ENCODE measurements at places on chromosomes 6 and 20.

DNA sequence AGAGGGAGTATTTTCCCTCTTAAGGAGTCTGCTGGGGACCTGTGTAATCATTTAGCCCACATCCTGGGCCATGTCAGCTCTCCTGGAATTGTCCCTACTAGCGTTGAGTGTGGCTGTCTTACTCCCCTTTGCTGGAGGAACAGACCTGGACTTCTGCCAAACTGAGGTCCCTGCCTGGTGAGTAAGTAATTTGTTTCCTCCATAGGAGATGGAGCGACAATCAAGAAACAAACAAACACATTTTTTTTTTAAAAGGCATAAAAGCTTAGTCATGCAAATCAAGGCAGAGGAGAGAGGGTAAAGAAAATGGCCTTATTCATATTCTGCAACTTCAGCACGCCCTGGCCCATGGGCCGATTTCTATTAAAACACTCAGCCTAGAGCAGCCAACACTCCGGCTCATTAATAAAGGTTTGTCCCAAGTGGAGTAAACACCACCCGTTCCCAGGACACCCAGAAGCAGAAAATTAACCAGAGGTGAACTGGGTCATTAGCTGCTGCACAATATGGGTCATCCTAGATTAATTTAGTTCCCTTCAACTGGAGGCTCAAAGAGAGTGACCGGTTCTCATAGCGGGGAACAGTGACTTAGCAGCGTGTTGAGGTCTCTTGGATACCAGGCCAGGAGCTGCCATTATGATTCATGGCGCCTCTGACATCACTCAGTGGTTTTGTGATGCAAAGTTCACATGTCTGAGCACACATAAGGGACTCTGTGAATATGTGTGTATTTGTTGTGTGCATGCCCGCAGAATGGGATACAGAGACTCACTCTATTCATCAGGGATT, 165.0 kb upstream of the SULF2 start:
- no peak for DNase-seq

- no peak for DNase-seq
These were observed 14.9 kb downstream of the NT5E start for GRCh38 chr6:85464722-85465150.

DNA sequence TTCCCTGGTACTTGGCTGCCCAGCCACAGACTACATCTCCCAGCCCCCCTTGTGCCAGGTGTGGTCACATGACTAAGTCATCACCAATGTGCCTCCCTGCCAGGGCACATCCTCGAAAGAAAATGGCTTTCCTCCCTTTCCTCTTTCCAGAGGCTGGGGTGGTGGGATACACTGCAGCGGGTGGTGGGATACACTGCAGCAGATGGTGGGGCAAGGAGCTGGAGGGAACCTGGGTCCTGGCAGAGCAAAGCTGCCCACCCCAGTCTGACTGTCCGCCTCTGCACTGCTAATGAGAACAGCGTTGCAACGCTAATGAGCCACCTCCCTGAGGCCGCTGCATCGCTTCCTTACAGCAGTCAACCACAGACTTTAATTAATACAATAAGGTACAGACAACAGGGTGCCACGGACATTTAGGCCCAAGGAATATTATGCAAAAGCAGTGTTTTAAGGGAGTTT, 125.3 kb downstream of the PREX1 start:
- no peak for DNase-seq

- DNase-seq: no peak
These were observed 23.4 kb downstream of the MGME1 start for GRCh38 chr20:17992224-17992637.

- no peak for DNase-seq
These were observed 245.4 kb upstream of the FLRT3 start for GRCh38 chr20:14582855-14583254.

DNA sequence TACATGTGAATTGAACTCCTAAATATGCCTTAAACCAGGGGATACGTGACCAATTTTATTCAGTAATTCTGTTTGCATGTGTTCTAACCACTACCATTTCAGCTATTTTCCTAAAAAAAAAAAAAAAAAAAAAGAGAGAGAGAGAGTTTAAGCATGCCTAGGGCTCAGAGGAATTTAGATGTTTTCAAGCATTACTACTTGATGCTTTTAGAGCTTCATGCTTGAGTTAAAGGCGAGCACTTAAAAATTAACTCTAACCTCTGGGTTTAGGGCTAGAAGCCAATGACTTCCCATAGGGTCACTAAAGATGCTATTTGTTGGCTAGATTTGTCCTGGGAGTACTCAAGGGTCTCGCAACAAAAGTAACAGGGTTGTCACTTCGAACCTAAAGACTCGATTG, 217.7 kb downstream of the ATXN1 start:
- DNase-seq: no peak

- no peak for DNase-seq
These were observed 60.0 kb upstream of the ZFAND3 start for GRCh38 chr6:37759221-37760144.

DNA sequence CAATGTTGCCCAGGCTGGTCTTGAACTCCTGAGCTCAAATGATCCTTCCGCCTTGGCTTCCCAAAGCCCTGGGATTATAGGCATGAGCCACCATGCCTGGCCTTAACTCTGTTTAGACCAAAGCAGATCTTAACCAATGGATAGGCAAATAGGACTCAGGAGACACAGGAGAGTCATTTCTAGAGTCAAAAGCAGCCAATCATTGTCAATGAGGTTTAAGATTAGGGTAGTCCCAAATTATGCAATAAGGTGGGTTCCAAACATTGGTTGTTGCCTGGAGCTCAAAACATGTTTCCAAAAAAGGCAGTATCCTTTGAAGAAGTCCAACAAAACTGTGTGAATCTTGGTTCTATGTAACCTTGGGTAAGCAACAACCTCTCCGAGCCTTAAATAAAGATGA, 95.7 kb upstream of the JARID2 start:
- DNase-seq: peak; percentile 8

DNA sequence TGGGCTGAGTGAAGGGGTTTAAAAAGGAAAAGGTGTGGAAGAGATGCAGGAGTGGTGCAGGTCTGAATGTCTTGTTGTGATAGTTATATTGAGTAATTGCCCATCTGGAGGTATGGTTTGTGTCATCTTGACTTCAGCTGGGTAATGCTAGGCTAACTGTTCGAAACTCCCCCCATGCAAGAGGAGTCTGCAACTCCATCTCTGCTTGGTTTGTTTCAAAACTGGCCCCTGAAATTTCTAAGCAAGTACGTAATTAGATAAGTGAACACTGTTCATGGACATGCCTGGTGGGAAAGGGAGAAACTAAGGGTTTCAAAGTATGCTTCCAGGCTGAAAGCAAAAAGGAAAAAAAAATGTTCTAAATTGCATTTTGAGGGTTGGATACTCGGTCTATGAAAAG, 17.1 kb downstream of the TTK start:
- DNase-seq: no peak

GRCh38 chr6:99019381-99019780, 71.6 kb upstream of the FBXL4 start:
- DNase-seq: no peak

DNA sequence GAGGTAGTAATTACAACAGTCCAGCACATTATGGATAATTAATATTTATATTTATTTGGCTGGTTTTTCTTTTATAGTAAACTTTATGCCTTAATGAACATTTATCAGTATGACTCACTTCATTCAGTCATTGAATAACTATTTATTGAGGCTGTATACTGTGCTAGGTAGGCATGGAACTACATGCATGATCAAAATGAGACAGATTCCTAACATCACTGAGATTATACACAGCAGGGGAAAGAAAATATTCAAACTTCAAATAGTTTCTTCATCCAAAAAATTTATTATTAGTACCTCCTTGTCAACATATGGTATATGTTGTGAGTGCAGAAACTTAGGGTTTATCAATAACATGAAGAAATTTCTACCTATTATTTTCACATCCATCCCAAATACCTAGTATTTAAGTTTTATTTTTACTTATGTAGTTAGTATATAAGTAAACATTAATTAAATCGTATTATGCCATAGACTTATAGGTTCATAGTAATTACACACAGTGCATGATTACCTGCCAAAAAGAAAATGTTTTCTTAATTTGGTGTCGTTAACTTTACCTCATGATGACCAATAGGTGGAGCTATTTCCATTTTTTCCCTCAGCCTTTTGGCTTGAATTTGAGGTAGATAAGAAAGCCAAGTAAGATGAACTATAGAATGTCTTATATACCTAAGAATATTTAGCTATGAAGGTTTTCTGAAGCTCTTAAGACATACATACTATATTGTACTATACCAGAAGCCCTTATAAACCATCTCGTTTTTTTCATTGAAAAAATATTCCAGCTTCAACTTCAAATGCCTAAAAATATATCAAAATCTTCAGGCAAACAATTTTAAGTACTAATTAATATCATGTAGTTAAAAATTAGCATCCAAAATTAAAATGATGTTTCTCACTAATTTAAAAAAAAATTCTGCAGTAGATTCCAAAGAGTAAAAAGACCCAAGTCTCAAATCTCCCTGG, 12.5 kb upstream of the TMEM30A start:
- DNase-seq: peak; percentile 71

DNA sequence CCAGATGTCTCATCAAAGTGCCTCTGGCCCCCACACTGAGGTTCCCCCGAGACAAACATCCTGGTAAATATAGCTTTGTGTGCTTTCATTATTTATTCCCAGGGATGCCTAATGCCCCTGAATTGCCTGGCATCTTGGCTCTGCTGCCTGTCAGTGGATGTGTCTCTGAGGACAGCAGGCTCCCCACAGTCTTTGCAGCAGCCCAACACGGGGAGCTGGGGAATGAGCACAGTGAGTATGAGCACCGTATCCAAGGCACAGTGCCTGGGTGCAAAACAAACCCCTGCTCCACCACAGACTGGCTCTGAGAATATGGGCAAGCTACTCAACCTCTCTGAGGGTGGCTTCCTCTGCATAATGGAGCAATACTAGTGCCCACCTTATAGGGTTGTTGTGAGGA, 165.9 kb downstream of the PTPRT start:
- DNase-seq: no peak

- no peak for DNase-seq
These were observed 155.8 kb downstream of the TSHZ2 start for GRCh38 chr20:53128004-53128403.

GRCh38 chr6:128395188-128395587, 125.2 kb downstream of the PTPRK start:
- DNase-seq: no peak

GRCh38 chr6:5666695-5667094, 340.0 kb downstream of the NRN1 start:
- DNase-seq: no peak

GRCh38 chr6:117512987-117513573, 30.6 kb downstream of the DCBLD1 start:
- no peak for DNase-seq

DNA sequence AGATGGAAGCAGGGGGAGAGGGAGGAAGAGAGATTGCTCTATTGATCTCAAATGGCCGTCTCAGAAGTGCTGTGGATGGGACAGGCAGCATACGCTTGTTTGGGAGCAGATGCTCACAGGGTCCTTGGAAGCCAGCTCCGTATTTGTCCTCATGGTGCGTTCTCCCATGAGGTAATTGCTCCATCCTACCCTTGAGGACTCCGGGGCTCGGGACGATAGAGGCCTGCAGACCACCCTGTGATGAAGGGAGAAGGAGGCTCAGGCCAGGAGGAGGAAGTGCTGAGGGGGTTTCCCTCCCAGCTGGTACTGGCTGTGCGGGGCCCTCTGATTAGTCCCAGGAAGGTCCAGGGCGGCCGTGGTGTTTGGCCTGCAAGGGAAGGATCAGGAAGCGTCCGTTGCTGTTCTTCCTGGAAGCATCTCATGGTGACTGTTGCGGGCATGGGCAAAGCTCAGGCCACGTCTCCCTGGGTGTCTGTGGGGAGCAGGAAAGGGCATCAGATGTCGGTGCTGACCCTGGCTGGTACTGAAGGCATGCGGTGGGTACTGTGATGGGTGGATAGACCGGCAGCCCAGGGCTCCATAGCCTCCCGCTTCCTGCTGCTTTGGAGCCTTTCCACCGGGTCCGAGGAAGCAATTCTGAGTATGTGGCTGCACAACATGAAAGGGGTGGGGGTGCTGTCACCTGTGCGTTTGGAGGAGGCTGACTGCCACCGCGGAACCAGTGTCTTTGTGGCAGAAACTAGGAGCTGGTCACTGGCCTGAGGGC, 158.3 kb downstream of the SYCP2 start:
- DNase-seq: no peak

GRCh38 chr6:109015176-109015575, 79.5 kb downstream of the SESN1 start:
- no peak for DNase-seq

- no peak for DNase-seq
These were observed 52.1 kb downstream of the SNX5 start for GRCh38 chr20:17916433-17916891.

DNA sequence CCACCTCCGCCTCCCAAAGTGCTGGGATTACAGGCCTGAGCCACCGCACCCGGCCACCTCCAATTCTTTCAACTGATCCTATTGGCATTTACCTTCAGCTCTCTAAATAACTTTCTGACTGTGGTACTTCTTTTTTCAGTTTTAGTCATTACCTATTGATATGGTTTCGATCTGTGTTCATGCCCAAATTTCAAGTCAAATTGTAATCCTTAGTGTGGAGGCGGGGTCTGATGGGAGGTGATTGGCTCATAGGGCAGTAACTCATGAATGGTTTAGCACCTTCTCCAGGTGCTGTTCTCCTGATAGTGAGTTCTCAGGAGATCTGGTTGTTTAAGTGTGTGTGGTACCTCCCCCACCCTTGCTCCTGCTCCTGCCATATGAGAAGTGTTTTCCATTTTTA, 140.9 kb downstream of the LPA start:
- DNase-seq: no peak

GRCh38 chr6:64280569-64280968, 645.0 kb downstream of the PHF3 start:
- DNase-seq: no peak

GRCh38 chr6:129393654-129394053, 316.3 kb downstream of the ARHGAP18 start:
- DNase-seq: no peak

DNA sequence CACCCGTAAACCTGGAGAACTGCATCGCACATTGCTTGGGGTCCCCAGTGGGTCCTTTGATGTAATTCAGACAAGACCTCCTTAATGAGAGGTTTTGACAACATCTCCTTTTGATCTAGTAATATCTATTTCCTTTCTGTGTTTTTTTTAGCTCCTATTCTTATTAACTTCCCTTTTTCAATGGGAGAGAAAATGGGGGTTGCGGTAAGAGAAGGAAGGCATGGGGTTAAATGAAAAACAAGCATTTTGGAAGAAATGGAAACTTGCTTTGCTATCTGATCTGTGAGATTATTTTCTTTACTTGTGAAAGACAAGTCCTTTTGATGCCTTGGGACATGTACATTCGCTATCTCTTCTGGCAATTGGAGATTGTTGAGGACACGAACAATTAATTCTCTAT, 418.6 kb upstream of the MAN1A1 start:
- no peak for DNase-seq

All from CD4-positive, alpha-beta T cell treated with Interleukin-10 for 1 hour (primary cell).